Fibroblast of upper back skin (primary cell): ENCODE measurements at places on chromosomes 12 and 14.
A peak's percentile ranks its signal among the peaks of the same experiment; 100 is the strongest.

GRCh38 chr14:97219431-97220017 is 422.3 kb downstream of the VRK1 start:
- no peak for DNase-seq

- no peak for DNase-seq
Measured at GRCh38 chr12:98821232-98821631, 176.1 kb downstream of the APAF1 start.

DNA sequence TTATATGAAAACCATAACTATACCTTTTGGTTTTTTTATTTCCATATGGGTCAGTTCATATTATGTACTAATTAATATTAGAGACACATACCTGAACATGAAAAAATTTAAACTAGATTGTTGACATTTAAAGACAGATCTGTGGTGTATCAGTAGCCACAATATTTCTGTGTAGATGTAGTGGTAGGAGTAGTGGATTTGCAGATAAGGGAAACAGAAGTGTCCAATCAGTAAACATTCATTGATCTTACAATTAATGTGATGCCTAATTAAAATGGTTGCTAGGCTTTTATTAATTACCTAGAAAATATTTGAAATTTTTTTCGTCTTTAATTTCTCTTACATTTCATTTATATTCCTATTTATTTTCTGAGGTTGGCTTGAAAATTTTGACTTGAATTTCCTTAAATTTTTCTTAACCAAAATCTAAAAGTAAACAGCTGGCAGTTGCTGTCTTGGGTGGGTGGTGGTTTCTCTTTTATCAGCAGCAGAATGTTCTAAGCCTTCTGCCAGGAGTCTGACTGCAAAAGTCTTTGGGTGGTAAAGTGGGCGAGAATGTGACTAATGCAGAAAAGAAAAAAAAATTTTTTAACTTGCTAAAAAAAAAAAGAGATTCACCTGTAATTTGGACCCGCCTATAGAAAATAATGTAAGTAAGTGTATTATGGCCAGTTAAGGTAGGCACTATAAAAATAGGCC is 2.4 kb downstream of the FGFR1OP2 start:
- DNase-seq, result no peak

GRCh38 chr12:21369141-21369980 is 3.3 kb upstream of the IAPP start:
- no peak for DNase-seq

GRCh38 chr12:44118946-44119345 is 283.1 kb downstream of the TMEM117 start:
- DNase-seq, result no peak

- DNase-seq, result no peak
Measured at GRCh38 chr12:51036279-51036678, 10.1 kb upstream of the SLC11A2 start.

DNA sequence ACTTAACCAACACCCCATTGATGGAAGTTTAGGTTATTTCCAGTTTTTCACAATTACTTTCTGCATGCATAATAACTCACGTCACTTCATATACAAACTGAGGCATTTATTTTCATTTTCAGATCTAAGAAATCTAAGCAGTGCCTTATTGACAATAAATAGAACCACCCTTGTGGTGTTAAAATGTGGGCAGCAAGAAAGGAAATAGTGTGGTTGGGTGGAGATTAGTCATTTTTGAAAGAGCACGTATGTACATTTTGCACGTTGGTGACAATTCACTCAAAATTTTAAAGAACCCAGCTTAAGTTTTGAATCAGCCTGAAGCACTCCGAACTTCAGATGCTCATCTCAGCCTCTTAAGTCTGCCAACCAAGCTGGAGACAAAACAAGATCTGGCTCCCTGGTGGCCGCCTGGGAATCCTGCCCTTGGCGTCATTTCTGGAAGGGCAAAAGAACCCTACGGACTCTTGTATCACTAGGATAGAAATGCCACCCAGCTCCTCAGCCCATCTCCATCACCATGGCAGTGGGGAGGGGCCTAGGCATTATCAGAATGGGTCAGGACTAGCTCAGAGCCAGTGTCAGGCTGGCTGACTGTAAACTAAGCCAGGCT is 89.5 kb upstream of the BCL2L14 start:
- peak; percentile 40 for DNase-seq

- peak; percentile 86 for DNase-seq
Measured at GRCh38 chr14:71720978-71721624, 211.1 kb upstream of the RGS6 start.

GRCh38 chr14:39023939-39024871 is 78.8 kb downstream of the SEC23A start:
- no peak for DNase-seq

- no peak for DNase-seq
Measured at GRCh38 chr12:112514926-112515642, 96.3 kb downstream of the PTPN11 start.

DNA sequence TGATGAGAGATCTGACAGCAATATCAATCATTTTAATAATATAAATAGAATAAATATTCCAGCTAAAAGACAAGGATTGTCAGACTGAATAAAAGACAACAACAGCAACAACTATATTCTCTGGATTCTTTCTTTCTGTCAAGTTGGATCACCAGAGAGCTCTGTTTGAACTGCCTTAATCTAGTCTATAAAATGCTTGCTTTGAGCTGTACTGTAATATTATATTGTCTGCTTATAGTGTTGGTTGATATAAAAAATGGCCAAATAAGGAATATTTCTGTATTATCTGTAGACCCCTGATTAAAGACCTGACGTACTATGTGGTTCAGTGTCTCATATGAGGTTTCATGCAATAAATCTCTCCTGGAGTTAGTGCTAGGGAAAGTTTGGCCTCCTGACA is 46.3 kb upstream of the CSRP2 start:
- DNase-seq, result peak; percentile 47

GRCh38 chr14:32821964-32822653 is 116.6 kb upstream of the NPAS3 start:
- DNase-seq, result no peak
